ENCODE measurements at places on chromosomes 6 and 20. TPM values are rescaled to one million over a fixed set of nuclear protein-coding genes. Genes with fewer than 3 reads are reported as not detected.

DNA sequence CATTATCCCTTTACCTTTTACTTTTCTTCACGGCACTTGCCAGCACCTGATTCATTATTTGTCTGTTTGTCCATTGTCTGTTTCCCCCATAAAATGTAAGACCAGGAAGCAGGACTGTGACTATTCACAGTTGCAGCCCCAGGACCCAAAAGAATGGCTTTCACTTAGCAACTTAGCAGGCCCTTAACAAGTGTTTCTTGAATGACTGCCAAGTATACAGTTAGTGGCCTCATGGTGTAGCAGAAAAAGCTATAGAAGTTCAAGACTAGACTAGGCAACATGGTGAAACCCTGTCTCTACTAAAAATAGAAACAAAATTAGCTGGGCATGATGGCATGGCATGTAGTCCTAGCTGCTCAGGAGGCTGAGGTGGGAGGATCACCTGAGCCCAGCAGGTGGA lies 4.3 kb downstream of the SLC26A8 start:
- no peak for DNase-seq

DNA sequence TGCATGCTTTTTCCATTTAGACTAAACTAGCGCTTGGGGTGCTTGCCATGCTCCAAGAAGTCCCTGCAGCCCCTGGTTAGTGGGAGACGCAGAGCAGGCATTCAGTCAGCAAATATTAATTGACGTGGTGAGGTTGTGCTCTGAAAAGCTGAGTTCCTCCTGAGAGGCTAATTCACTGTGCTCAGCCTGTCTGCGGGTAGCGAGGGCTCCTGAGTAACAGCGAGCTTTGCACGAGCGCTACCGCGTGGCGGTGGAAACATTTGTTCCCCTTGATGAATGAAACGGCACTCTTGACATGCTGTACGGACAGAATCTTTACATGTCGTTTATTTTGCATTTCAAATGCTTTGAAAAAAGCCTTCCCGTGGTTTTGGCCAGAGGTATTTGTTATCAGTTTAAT lies 170.6 kb upstream of the AGPAT4 start:
- peak; percentile 24 for DNase-seq

- DNase-seq, result no peak
Measured at GRCh38 chr20:920311-920710, 4.2 kb upstream of the ANGPT4 start.

- DNase-seq, result peak; percentile 62
Measured at GRCh38 chr6:169545982-169546381, 155.8 kb downstream of the WDR27 start.

The NKX2-4 gene
- total RNA-seq, result not detected
